T-cell (primary cell): ENCODE measurements at places on chromosomes 3 and 15. TPM values are rescaled to one million over a fixed set of nuclear protein-coding genes. Genes with fewer than 3 reads are reported as not detected.

DNA sequence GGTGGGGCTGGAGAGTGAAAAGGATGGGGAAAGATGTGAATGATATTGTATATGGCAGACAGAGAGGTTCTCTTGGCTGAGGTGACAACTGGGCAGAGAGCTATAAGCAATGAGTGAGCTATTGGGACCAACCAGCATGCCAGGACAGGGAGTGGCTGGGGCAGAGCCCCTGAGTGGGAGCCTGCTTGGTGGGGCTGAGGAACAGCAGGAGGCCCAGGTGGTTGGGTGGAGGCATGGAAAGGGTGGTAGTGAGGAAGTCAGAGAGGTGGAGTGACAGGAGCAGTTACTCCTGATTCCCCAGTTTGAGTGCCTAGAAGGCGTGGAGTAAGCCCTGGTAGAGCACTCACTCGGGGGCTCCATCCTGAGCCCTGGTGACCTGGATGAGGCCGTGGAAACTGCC, 15.5 kb upstream of the TNFAIP8L3 start:
- no peak for DNase-seq
- no peaks in the 10 kb centered on the region for H3K36me3 ChIP-seq
- no peaks in the 10 kb centered on the region for H3K4me1 ChIP-seq
- no peak overlapping the region for H3K4me3 ChIP-seq
- H3K27me3 ChIP-seq: peaks cover 11% of the 10 kb centered on the region

The SLC24A5 gene
- not detected for total RNA-seq

The GUCA1C gene
- total RNA-seq: not detected

The SCG3 gene
- not detected for total RNA-seq

- no peaks in the 10 kb centered on the region for H3K36me3 ChIP-seq
- no peak for DNase-seq
- H3K4me3 ChIP-seq: peak overlapping the region; percentile 97
- H3K27ac ChIP-seq: peak overlapping the region; percentile 81
- H3K4me1 ChIP-seq: peaks cover 27% of the 10 kb centered on the region
These were observed 461 bp downstream of the PCYT1A start for GRCh38 chr3:196287090-196287439.

GRCh38 chr3:51955175-51955892, at the start of gene GPR62:
Gene GPR62 (plus strand): TSS chr3:51955381. CDS start chr3:51955653, 272 bp downstream.
- no peak within 1 kb of the TSS for H3K27ac ChIP-seq
- no peak for DNase-seq
- peaks cover 17% of the 10 kb centered on the region for H3K4me1 ChIP-seq
- H3K4me3 ChIP-seq: no peak within 1 kb of the TSS

The ACVR2B gene
- total RNA-seq: 11.0 TPM

DNA sequence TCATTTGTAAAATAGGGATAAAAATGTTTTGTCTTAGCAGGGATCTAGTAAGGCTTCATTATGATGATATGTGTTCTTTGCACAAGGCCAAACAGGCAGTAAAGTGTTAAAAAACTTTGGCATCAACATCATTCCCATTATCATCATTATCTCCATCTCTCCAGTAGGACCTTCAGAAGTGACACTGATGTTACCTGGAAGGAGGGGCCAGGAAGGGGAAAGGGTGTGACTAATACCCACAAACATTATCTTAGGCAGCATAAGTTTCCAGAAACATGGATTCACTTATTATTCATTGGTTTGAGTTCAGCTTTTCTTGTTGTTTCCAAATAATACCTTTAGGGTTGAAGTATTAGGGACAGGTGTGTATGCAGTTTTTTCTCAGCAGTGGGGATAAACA, 399.6 kb downstream of the PTPRG start:
- H3K27me3 ChIP-seq: no peaks in the 10 kb centered on the region
- H3K4me3 ChIP-seq: no peak overlapping the region
- H3K4me1 ChIP-seq: no peaks in the 10 kb centered on the region
- no peak overlapping the region for H3K27ac ChIP-seq
- H3K36me3 ChIP-seq: no peaks in the 10 kb centered on the region

The ZBTB20 gene
- total RNA-seq: 48.4 TPM

DNA sequence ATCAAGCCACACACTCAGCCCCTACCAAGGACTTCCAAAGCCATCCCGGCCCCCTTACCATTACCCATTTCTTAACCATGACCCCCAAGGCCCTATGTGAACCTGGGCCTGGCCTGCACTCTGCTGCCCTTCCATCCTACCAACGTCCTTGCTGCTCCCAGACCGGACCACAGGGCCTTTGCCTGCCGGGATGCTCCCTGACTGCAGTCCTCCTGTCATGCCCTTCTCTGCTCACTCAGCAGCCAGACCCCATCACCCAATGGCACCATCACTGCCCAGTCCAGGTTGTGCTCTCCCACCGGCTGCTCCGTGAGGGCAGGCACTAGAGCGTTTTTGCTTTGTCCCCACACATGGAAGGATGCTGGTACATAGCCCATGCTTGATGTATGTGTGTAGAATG, 73.7 kb downstream of the OCA2 start:
- H3K27me3 ChIP-seq: peaks cover 4% of the 10 kb centered on the region
- H3K27ac ChIP-seq: no peak overlapping the region
- H3K4me1 ChIP-seq: no peaks in the 10 kb centered on the region
- H3K36me3 ChIP-seq: no peaks in the 10 kb centered on the region
- DNase-seq: no peak
- no peak overlapping the region for H3K4me3 ChIP-seq

DNA sequence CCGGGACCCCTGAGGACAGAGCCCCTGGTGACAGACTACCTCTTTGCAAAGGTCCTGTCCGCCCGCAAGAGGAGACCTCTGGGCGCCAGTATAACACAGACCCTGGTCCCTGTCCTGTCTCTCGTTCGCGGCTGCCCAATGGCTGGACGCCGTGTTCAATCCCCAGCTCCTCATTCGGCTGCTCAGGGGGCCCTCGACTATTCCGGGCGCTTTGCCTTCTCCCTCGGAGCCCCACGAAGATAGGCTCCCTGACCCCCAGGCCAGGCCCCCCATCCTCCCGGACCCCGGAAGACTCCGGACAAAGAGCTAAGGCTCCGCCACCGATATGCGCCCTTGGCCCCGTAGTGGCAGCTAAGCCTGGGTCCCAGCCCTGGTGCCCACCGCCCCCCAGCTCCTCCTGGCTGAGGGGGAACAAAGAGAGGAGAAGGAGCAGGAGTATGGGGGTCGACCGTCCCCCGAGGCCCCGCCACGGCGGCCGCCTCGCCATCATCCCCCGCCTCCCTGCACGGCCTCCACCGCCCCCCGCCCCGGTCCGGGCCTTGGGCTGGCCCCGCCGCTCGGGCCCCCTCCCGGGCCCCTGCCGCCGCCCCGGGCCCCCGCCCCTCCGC, 437 bp downstream of the CELSR3 start:
- peaks cover 3% of the 10 kb centered on the region for H3K4me1 ChIP-seq
- no peaks in the 10 kb centered on the region for H3K36me3 ChIP-seq
- H3K27me3 ChIP-seq: peaks cover 2% of the 10 kb centered on the region
- H3K4me3 ChIP-seq: no peak overlapping the region
- no peak for DNase-seq

DNA sequence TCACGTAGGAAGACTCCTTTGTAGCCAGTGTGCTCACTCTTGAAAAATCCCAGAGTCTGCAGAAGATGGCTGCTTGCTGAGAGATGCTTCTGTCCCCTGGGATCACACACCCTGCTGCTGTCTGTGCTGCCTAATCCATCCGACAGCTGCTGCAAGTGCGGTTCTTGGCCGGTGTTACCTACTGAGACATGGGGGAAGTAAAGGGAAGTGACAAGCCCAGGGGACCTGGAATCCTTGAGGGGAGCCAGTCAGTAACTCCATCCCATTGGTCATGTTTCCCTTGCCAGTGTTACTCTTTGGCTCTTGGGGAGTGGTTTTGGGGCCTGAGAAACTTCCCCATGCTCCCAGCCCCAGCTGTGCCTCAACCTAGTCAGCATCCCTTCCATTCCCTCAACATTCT, 8.3 kb upstream of the CPNE9 start:
- H3K27me3 ChIP-seq: no peaks in the 10 kb centered on the region
- no peak overlapping the region for H3K4me3 ChIP-seq
- no peak overlapping the region for H3K27ac ChIP-seq

DNA sequence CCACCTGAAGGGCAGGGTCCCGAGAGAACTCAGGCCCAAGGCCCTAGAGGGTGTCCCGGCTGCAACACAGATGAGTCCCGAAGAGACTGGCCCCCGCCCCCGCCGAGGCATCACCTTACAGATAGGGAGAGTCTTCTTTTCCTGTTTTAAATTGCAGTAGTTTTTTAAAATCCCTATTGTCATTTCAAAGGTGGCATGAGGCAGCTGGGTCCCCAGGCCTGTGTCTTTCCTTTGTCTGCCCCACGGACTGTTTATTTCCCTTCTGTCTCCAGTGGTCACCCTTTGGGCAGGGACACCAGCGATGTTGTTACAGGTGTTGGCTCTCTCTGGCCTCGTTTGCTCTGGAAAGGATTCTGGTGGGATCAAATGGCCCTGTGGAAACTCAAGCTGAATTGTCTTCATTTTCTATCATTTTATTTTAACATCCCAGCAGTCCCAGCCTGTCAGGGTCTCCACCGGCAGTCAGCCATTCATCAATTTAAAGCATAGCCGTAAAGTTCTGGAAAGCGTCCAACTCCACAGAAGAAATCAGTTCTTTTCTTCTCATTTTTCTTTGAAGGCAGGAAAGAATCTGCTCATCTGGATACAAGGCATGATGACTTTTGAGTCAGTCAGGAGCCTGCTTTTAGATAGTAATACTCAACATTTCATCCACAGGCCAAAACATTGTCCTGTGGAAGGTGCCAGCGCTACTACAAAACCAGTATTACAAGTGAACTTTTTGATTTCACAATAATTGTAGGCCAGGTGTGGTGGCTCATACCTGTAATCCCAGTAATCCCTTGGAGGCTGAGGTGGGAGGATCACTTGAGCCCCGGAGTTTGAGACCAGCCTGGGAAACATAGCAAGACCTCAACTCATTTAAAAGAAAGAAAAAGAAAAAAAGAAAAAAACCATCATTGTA, 96.2 kb downstream of the HES1 start:
- DNase-seq: no peak
- no peak overlapping the region for H3K4me3 ChIP-seq
- no peaks in the 10 kb centered on the region for H3K36me3 ChIP-seq
- H3K4me1 ChIP-seq: no peaks in the 10 kb centered on the region
- H3K27ac ChIP-seq: no peak overlapping the region
- peaks cover 13% of the 10 kb centered on the region for H3K27me3 ChIP-seq

GRCh38 chr3:13192471-13193213, 119.4 kb upstream of the IQSEC1 start:
- no peak for DNase-seq
- no peaks in the 10 kb centered on the region for H3K36me3 ChIP-seq
- no peak overlapping the region for H3K27ac ChIP-seq
- peaks cover 6% of the 10 kb centered on the region for H3K4me1 ChIP-seq
- no peak overlapping the region for H3K4me3 ChIP-seq

The SLC22A14 gene
- not detected for total RNA-seq

- no peak for DNase-seq
- no peaks in the 10 kb centered on the region for H3K36me3 ChIP-seq
- no peak overlapping the region for H3K4me3 ChIP-seq
- H3K4me1 ChIP-seq: peaks cover 16% of the 10 kb centered on the region
- H3K27me3 ChIP-seq: peaks cover 13% of the 10 kb centered on the region
These were observed 354.7 kb downstream of the MCTP2 start for GRCh38 chr15:94586099-94586498.

DNA sequence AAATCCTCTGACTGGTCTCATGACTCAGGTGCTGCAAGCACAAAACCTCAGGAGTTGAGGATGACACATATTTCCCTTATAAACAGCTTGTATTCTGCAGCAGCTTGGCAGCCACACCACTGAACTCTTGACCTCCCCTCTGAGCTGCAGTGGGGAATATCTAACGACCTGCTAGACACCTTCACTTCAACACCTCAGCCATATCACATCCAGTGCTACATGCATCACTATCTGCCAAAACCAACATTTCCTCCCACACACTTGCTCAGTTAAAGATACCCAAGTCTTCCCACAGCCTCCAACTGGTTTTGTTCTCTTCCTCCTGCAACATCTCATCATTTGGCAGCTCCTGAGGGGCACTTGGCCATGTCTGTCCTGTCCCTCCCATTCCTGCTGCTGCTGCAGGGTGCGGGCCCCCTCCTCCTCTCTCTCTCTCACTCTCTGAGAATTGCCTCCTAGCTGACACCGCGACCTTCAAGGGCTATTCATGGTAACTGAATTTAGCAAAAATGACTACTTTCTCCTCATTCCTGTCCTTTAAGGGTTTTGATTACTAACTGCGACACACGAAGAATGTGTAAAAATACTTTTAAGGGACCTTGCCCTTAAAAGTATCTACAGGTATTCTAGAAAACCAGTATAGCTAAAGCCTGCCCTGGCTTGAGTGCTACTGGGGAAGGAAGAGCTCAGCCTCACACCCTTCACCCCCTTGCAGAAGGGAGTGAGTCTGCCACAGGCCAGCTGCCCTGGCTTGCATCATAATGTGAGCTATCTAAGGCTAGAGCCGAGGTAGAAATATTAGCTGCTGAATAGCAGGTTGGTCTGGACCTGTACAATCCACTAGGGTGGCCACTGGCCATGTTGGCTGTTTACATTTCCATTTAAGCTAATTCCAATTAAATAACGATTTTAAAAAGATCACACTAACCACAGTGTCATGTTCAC, 5.0 kb upstream of the CCR9 start:
- no peaks in the 10 kb centered on the region for H3K27me3 ChIP-seq
- H3K27ac ChIP-seq: no peak overlapping the region
- H3K4me1 ChIP-seq: peaks cover 23% of the 10 kb centered on the region
- H3K36me3 ChIP-seq: no peaks in the 10 kb centered on the region
- H3K4me3 ChIP-seq: no peak overlapping the region
- peak; percentile 48 for DNase-seq

GRCh38 chr3:65992106-65992505, 46.6 kb downstream of the MAGI1 start:
- no peak overlapping the region for H3K4me3 ChIP-seq
- no peak overlapping the region for H3K27ac ChIP-seq

DNA sequence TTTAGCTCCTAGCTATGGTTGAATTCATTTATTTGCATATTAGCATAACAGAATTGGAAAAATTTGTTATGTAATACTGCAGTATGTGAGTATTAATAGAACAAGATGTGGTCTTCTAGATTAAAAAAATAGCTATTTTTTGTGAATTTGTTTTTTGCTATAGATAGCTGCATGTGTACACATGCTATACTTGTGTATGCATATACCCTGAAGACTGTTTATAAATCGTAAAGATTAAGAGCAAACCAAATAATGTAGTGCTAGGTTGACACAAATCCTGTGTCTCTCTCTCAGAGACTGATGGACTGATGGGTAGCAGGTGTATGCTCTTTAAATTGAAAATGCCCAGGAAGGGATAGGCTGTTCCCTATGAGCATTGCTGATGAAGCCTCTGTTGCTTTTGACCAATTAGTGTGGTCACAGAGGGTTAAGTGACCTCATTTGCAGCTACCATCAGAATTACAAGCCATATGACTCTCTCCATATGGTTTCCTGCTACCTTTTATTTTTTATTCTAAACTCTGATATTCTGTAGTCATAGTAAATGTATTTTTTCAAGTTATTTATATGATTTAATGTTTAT, 9.0 kb downstream of the PLCL2 start:
- no peaks in the 10 kb centered on the region for H3K36me3 ChIP-seq
- no peak overlapping the region for H3K4me3 ChIP-seq
- H3K27ac ChIP-seq: no peak overlapping the region
- no peak for DNase-seq

GRCh38 chr15:83767741-83768140, 113.8 kb downstream of the ADAMTSL3 start:
- H3K4me1 ChIP-seq: no peaks in the 10 kb centered on the region
- peaks cover 8% of the 10 kb centered on the region for H3K27me3 ChIP-seq
- H3K4me3 ChIP-seq: no peak overlapping the region
- no peaks in the 10 kb centered on the region for H3K36me3 ChIP-seq
- no peak overlapping the region for H3K27ac ChIP-seq

GRCh38 chr15:92848852-92849598, 51.1 kb upstream of the CHD2 start:
- H3K36me3 ChIP-seq: no peaks in the 10 kb centered on the region
- peaks cover 46% of the 10 kb centered on the region for H3K4me1 ChIP-seq
- DNase-seq: peak; percentile 34
- H3K4me3 ChIP-seq: peak overlapping the region; percentile 32
- H3K27me3 ChIP-seq: no peaks in the 10 kb centered on the region

The MNS1 gene
- total RNA-seq: not detected
